ENCODE measurements at places on chromosomes 4 and X.

GRCh38 chrX:139246295-139246694 is 284.2 kb upstream of the F9 start:
- no peak for DNase-seq

GRCh38 chrX:40153345-40154249 is 55.8 kb upstream of the BCOR start:
- peak; percentile 39 for DNase-seq

DNA sequence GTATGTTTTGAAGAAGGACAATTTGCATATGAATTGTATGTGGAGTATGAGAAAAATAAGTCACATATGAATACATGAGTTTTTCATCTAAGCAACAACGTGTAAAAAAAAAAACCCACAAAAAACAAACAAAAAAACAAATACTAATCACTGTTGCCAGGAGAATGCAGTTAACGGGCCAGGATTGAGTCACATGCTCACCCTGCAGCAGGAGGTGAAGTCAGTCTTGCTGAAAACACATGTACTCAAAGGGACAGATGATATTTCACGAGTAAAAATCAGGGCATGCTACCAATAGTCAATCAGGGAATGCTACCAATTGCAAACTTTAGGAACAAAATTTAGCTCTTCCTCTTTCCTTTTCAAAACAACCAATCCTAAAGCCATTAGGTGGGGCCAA is 10.4 kb upstream of the DCLK2 start:
- DNase-seq: no peak

GRCh38 chr4:52658641-52659000 is 480 bp downstream of the USP46 start:
- no peak for DNase-seq

GRCh38 chr4:44914748-44915147 is 188.4 kb upstream of the GNPDA2 start:
- no peak for DNase-seq

DNA sequence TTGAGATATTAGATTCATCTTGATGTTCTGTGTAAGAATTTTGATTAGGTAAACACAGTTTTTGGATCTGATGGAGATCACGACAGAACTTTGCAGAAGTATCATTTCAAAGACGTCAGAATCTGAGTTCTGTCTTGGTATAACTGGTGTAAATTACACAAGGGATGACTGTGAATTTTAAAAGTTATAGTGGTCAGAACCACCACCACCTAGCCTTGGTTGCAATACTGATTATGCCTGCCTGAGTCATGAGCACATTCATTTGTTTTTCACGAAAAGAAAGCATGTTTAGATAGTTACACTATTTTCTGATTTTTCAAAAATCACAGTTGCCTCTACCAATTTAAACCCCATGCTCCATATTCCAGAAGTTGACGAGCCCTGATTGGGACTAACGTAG is 54.8 kb downstream of the ZFX start:
- DNase-seq: no peak

DNA sequence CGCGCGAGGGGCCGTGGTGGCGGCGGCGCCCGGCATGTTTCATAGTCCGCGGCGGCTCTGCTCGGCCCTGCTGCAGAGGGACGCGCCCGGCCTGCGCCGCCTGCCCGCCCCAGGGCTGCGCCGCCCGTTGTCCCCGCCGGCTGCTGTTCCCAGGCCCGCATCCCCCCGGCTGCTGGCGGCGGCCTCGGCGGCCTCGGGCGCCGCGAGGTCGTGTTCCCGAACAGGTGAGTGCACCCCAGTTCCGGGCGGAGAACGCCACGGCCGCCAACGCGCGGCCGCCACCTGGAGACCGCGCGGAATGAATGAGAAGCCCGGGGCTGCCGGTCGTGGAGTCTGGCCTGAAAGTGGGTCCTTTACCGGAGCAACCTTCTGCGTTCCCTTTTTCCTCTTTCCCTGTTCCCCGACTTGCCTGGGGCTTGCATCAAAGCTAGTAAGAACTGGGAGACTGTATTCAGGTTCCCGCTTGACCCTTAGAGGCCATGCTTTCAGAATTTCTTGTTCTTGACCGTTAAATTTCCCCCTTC is 429 bp downstream of the NOCT start:
- no peak for DNase-seq

DNA sequence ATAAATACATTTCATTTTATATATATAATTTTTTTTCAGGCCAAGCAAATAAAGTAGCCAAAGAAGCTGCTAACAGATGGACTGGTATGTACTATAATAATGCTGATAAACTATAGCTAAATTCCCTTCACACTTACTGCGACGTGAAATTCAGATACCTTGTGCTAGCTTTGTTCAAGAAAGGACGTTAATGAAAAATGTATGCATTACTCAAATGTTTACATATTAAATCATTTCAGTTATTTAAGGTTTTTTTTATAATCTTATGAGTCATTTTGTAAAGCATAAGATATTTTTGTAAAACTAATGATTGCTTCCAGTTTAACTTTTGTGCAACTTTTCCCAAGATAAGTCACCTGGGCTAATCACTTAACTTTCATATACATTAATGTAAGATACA is 57.2 kb upstream of the TMEM131L start:
- no peak for DNase-seq

DNA sequence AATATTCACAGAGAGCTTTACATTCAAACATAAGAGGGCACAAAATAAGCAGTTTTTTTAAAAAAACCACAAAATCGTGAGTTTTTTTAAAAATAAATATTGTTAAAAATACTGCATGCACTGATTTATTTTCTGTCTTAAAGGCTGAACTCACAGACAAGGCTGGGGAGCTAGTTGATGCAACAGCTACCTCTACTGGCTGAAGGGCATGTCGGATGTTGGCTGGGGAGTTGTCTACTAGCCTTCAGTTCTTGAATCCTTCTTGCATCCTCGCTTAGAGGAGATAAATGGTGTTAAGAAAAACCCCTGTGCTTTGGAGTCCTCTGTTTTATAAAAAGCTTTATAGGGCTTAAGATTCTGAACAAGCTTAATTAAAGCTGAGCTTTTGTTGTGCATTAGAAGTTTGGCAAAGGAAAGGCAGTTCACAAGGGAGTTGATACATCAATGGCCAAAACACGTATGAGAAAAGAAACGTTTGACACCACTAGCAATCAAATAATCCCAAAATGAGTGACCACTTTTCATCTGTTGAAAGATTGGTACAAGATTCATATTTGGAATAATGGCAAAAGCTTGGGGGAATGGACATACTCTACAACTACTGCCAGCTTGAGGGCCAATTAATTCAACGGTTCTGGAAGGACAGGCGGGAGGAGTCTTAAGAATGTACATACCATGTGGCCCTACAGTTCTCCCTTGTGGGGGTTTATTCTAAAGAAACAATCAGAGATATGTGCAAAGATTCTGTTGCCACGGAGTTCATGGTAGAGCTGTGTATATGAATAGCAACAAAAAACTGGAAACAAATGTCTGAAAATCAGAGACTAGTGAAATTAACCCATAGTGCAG is 94.7 kb downstream of the SEL1L3 start:
- DNase-seq: peak; percentile 4

- DNase-seq: no peak
Observed at GRCh38 chr4:5869966-5870619, 22.8 kb downstream of the CRMP1 start.

DNA sequence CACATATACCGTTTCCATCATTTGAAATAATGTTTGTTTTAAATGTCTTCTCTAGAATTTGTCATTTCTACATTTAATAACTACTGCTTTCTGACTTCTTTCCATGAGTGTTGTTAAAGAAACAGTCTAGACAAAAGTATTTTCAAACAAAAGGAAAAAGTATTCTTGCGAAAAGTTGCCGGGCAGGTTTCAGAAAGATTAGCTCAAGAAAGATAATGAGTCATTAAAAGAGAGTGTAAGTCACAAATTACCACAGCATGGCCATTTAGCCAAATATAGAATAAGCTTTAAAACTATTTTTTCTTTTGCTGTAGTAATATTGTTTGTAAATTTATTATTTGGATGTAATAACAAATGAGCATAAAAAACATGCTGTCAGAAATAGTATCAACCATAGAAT is 493.0 kb downstream of the TLL1 start:
- DNase-seq: no peak

GRCh38 chr4:121838136-121838535 is 14.5 kb upstream of the CCNA2 start:
- DNase-seq: no peak

GRCh38 chrX:138930583-138930945 is 219.0 kb upstream of the FGF13 start:
- DNase-seq: no peak

- DNase-seq: no peak
Observed at GRCh38 chr4:31458813-31459212, 738.6 kb downstream of the PCDH7 start.

- DNase-seq: no peak
Observed at GRCh38 chr4:67291644-67292043, 253.7 kb downstream of the CENPC start.

DNA sequence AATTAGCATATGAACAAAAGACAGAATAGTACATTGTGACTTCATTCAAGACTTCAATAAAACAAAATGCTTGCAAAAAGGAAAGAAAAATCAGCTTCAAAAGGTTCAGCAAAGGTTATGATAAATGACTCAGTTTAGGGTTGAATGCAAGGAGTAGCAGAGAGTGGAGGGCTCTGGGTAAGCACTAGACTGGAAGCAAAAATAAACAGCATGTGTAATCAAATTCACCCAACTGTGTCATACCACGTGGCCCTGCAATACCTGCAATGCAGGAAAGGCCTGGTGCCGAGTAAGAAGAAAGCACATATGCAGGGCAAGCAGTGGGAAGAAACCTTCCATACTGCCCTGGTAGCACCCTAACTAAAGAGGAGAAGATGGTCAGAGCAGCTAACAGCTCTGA is 88.7 kb downstream of the ATP11C start:
- peak; percentile 29 for DNase-seq

DNA sequence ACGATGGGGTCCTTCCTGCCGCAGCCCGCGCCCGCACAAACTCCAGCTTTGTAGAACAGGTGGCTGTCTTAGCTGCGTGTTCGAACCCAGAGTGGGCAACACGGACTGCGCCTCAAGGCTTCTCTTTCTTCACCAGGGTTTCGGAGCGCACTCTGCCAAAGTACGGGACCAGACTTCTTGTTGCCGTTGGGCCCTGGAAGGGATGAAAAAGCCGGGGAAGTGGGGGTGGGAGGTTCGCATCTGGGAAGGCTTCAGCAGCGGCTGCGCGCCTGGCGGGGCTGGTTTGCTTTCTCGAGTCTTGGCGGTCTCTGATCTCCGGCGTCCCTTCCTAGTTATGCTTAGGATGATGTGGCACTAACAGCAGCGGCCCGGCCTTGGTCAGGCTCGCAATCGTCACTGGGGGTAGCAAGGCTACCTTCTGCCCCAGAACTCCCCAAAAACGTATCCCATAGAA is 673 bp downstream of the PARM1 start:
- DNase-seq: no peak

DNA sequence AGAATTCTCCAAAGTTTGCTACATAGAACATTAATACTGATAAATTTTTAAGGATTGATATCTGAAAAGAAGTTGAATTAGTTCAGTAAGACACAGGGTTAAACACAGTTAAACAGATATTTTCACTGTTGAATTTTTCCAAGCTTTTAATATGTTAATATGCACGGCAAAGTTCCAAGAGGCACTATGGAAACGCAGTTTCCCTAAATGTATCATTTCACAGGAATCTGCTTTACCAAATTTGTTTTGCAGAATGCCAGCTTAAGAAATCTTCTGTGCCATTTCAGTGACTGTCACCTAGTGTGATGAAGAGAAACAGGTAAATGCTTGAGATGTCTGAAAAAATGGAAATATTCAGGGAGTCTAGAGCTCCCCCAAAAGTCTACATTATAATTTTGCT is 395.9 kb upstream of the GRIA3 start:
- no peak for DNase-seq

- DNase-seq: no peak
Observed at GRCh38 chrX:86507331-86507730, 359.1 kb downstream of the DACH2 start.

DNA sequence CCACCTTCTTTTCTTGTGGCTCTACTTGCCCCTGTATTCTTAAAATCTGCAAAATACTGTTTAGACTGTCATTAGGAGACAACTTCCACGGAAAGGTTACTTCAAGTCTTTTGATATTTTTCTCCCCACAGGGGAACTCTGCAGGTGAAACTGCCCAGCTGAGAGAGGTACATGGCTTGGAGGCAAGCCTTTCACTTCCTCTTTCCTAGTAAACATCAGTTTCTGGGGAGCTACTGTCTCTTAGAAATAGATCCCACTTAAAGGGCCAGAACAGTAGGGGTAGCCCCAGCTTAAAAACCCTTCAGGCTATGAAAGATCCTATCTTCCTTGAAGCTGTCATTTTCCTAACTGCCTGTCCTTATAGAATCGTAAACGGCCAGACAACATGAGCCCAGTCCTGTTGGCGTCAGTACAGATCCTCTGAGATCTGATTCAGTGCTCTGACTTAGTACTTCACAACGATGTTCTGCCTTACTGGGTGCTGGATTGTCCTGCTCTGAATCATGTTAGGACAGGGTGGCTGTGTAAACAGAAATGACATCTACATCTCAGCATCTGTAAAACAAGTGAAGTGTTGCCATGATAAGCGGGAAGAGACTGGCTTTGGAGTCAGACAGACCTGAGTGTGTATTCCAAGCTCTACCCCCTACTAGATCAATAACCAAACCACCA is 102.1 kb downstream of the ITIH6 start:
- peak; percentile 83 for DNase-seq

DNA sequence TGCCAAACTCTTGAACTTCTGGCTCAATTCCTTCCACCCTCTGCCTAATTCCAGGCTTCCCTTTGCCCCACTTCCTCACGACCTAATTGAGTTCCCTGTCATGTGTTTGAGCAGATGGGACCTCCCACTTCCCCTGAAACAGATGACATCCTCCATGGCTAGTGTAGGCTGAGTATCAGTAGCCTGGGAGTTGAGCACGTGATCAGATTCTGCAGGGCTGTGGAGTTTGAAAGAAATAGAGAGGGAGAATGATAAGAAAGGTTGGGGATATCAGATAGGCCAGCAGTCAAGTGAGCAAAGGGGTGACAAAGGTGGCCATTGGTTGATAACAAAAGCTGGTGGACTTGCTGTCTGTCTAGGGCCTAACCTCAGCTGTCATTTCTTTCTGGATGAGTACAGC is 18.8 kb upstream of the NWD2 start:
- no peak for DNase-seq

DNA sequence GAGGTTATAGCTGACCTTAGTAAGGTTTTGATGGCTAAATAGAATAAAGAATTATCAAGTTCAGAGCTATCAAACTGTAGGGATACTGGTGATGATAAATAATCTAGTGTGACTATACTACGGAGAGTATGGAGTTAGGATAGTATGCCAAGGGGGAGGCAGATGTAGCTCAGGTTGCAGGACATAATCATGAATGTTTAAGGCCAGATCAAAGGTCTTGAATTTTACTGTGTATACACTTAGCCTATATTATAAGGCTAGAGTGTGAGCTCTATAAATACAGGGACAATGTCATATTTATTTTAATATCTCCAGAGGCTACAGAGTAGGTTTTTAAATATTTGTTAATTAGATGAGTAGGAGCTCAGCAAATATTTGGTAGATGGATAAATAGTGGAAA is 131.1 kb upstream of the STIM2 start:
- no peak for DNase-seq

DNA sequence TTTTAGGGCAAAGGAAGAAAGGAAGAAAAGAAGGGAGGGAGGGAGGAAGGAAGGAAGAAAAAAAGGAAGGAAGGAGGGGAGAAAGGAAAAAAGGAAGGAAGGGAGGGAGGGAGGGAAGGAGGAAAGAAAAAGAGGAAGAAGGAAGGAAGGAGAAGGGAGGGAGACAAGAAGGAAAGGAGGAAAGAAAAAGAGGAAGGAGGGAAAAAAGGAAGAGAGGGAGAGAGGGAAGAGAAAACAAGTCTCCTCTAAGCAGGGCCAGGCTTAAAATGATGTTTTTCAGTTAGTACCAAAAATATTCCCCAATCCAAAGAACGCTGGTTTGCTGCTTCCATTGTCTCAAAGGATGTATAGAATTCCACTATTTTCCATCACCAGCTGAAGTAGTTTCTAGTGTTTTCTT is 2.0 kb downstream of the TIGD4 start:
- no peak for DNase-seq
